ENCODE measurements at places on chromosomes 16 and 17.

DNA sequence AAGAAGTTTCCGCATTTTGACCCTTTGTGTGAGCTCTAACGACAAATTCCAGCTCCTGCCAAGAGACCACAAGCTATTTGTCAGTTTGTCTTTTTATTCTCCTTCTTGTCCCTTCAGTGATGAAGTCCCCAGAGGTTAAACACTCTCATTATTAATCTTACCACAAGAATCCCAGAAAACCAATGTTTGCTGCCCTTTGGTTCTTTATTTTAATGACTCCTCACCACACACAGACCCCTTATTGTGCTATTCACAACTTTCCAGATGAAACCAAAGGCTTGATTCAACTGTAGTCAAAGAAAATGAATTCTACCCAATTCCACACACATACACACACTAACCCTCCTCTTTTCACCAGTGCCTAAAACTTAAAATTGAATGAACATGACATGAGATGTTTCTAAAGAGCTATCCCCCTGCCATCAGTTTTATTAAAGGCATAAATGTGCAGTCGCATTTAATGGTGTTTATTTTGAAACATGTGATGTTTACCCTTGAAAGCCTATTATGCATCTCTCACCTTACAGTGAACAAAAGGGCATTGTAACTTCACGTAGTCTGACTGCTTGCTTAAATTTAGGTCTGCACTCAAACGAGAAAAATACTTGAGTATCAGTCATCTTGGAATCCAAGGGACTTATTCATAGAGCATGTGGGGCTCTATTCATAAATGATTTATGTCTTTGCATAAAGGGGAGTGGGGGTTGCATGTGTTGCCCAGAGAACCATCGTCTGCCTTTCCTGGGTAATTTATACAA is 44.1 kb downstream of the PCTP start:
- no peak for DNase-seq

- DNase-seq = no peak
These were observed 482 bp upstream of the SLC16A3 start for GRCh38 chr17:82228278-82228841.

DNA sequence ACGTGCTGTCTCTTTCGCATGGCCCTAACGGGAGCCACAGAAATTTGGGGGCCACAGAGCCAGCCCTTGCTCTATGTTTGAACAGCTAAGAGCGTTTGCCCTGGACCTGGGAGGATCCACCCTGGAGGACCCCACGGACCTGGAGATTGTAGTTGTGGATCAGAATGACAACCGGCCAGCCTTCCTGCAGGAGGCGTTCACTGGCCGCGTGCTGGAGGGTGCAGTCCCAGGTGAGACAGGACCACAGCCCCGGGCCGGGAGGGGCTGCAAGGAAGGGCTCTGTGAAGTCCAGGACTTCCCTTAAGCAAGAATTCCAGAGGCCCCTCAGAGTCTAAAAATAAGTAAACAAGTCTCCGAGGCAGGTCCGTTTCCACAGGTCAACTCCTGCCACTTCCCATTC is 11.9 kb downstream of the CDH15 start:
- DNase-seq = no peak

DNA sequence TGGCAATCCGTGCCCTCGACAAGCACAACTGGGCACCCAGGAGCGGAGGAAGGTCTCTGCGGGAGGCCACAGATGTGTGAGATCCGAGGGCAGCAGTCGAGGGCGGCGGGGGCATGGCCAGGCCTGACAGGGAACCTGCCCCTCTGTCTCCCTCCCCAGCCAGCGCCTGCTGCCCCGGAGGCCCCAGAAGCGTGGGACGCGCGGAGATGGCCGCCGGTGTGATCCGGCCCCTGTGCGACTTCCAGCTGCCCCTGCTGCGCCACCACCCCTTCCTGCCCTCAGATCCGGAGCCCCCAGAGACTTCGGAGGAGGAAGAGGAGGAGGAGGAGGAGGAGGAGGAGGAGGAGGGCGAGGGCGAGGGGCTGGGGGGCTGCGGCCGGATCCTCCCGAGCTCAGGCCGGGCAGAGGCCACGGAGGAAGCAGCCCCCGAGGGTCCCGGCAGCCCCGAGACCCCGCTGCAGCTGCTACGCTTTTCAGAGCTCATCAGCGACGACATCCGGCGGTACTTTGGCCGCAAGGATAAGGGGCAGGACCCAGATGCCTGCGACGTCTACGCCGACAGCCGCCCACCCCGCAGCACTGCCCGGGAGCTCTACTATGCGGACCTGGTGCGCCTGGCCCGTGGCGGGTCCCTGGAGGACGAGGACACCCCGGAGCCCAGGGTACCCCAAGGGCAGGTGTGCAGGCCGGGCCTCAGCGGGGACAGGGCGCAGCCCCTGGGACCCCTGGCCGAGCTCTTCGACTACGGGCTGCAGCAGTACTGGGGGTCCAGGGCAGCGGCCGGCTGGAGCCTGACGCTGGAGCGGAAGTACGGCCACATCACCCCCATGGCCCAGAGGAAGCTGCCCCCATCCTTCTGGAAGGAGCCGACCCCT is 1.7 kb downstream of the PERCC1 start:
- DNase-seq = no peak

DNA sequence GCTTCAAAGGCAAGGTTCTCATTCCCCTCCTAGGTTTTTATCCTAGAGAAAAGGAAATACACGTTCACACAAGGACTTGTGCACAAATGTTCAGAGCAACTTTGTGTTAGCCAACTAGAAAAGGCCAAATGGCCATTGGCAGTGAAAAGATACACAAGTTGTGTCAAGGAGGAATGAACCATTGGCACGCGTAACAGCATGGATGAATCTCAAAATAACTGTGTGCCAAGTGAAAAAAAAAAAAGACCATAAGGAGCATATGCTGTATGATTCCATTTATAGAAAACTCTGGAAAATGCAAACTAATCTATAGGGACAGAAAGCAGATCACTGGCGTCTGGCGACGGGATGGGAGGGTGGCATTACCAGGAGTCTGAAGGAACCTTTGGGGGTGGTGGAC is 333.8 kb downstream of the SNX29 start:
- DNase-seq = no peak

DNA sequence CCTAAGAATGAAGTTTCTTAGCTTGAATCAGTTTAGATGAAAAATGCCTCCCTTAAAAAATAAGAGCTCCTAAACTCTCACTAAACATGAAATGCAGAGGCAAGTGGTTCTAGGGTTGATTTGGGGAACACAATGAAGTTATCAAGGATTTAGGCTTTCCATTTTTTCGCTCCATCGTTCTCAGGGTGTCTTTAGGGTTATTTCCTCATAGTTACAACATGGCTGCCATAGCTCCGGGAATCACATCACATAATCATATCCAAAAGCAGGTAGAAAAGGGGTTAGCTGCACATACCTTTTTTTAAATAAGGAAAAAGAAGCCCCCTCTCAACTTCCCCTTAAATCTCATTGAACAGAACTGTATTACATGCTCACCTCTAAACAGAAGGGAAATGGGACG is 21.4 kb downstream of the ZP2 start:
- DNase-seq = no peak

DNA sequence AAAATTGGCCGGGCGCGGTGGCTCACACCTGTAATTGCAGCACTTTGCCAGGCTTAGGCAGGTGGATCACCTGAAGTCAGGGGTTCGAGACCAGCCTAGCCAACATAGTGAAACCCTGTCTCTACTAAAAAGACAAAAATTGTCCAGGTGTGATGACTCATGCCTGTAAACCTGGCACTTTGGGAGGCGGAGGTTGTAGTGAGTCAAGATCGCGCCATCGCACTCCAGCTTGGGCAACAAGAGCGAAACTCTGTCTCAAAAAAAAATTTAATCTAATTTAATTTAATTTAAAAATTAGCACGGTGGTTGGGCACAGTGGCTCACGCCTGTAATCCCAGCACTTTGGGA is 1.6 kb upstream of the HBQ1 start:
- DNase-seq = no peak

DNA sequence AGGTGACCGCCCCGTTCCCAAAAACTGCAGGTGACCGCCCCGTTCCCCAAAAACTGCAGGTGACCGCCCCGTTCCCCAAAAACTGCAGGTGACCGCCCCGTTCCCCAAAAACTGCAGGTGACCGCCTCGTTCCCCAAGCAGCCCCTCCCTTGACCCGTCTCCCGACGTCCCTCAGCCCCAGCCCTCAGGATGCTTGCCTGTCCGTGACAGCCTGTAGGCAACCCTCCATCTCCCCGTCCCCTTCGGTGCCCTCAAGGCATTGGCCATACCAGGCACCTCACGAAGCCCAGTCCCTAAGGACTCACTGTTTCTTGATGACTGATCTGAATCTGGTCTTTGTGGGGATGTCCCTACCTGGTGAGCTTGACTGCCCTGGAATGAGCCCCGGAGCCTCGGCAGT is 25.1 kb downstream of the SGSM2 start:
- no peak for DNase-seq

DNA sequence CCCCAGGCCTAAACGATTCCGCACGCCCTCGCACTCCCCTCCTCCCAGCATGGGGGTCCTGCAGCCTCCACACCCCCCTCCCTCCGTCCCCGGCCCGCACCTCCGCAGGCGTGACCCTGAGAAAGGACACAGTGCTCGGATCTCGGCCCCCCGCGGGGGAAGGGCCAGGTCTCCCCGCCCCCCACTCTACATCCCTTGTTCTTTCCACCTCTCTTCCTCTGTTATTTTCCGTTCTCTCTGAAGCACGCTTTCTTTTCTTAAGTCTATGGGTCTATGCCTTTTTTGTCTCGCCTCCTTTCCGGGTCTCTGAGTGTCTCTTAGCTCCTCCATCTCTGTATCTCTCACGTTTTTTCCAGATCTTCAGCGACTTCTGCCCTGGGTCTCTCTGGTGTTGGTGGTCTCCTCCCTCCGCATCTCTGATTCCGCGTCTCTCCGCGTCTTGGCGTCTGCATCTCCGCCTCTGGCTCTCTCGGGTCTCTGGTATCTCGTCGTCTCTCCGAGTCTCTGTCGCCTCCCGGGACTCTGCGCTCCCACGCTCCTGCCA is 2.1 kb upstream of the HES7 start:
- no peak for DNase-seq

DNA sequence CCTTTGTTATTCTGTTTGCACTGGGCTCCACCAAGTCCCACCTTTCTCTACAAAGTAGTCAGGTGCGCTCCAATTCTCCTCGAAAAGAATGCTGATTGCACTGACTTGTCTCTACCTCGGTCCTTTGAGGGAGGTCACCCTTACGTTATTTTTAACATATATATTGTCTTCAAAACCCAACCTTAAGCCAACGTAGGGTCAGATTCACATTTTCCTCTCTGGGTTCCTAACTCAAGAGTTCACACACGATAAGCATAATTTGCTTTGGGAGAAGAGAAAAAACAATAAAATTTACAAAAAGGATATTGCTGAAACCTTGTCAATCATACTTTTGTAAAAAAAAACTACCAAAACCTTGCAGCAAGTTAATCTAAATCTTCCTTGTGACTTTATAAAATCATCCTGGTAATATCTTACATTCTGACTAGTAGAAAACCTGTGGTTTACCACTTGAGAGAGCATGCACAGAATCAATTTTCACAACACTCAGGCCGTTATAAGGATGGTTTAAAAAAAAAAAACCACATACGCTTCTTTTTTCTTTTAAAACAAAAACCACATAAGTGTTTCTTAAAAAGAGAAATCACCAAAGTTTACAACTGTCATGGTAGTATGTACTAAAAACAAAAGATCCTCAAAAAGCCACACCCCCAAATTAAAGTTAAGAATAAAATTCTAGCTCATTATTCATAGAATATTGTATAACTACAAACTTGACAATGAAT is 72.2 kb upstream of the TRAP1 start:
- DNase-seq = no peak

DNA sequence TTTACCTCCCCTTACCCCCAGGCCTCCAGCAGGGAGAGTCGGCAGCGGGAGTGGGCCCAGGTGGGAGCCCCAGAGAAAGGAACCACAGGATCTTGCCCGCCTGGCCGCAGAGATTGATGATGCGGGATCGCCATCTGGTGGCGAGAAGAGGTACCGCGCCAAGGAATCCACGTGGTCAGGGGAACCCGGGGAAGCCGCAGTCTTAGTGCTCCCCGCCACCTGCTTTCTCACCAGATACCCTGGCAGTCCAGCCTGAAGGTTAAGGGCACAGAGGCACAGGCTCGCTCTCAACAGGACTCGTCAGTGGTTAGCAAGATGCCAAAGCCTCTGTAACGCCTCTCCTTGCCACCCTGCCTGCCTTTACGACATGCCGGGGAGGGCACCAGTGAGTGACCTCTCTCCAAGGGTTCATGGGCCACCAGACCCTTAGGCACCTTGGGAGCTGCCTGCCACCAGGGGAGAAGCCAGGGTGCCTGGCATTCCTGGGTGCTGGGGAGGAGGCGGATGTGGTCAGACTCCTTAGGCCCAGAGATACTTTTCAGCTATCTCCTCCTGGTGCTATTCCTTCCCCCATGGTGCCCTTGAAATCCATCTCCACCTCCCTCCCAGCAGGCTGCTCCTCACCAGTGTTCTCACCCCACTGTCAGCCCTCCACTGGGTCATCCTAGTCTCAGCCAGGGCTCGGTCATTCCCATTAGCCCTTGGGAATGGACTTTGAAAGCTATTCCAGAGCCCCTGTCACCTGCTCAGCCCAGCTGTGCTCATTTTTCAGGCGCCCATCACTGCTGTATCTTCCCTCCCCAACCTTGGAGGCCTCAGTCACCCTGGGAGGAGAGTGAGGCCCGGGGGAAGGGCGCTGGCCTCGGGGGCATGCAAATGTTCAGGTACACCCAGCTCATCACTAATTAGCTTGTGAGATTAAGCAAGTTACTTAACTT is 5.5 kb upstream of the RHBDF2 start:
- peak; percentile 75 for DNase-seq

DNA sequence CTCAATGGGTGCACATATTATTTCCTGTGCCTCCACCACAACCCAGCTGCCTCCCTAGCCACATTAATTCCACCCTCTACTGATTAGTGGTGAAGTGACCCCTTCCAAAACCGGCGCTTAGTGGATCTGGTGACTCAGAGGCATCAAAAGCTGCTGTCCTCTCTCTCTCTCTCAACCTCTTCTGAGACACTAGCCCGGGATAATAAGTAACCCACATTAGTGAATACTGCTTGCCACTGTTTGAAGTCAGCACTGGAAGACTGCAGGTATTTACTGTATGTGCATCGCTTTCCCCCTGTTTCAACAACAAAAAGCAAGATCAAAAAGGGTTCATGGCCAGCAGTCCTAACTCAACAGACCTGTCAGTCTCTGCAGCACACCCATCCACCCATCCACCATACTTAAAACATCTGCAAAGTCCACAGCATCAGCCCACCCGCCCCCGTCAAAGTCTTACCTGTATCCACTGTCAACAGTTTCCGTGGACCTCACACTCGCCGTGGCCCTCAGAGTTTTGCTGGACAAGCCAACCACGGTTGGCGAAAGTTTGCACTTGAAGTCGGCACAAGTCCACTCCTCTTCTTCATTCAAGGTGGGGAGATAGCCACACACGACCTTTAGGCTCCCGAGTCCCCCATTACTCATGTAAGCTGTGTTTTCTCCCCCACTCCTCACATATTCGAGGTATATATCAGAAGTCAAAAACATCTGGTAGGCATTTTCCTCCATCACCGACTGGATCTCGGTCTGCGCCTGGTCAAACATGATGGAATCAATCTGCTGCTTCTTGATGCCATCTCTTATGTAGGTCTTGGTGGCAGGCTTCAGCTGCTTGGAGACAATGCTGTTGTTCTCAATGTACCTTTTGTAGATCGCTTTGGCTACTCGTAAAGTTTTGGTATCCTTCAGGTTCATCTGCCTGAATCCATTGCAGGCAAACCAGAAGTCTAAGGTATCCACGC is 3.8 kb downstream of the AXIN2 start:
- DNase-seq = no peak

Measured in activated CD8-positive, alpha-beta memory T cell treated with anti-CD3 and anti-CD28 coated beads for 1 hour (primary cell).